ENCODE measurements at places on chromosomes 7 and 10.

DNA sequence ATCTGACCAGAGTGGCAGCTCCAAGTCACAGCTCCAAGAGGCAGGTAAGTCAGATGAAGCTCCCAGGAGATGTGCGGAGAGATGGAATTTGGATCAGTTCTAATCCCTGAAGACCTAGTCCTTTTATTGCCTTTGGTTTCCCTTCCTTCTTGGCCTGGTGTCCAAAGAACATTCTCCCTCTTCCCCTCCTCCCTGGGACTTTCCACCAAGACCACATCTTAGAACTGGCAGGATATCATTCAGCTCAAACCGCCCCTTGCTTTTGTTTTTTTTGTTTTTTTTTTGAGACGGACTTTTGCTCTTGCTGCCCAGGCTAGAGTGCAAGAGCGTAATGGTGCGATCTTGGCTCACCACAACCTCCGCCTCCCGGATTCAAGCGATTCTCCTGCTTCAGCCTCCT lies 190.8 kb downstream of the GFRA1 start:
- no peak overlapping the region for H3K27ac ChIP-seq
- H3K4me1 ChIP-seq: no peaks in the 10 kb centered on the region
- no peak overlapping the region for H3K4me3 ChIP-seq
- no peak for DNase-seq
- no peaks in the 10 kb centered on the region for H3K27me3 ChIP-seq

- H3K4me3 ChIP-seq: no peak overlapping the region
- no peaks in the 10 kb centered on the region for H3K27me3 ChIP-seq
- H3K27ac ChIP-seq: no peak overlapping the region
- peaks cover 20% of the 10 kb centered on the region for H3K4me1 ChIP-seq
- H3K36me3 ChIP-seq: no peaks in the 10 kb centered on the region
Measured at GRCh38 chr7:71630516-71630915, 498.6 kb downstream of the GALNT17 start.

DNA sequence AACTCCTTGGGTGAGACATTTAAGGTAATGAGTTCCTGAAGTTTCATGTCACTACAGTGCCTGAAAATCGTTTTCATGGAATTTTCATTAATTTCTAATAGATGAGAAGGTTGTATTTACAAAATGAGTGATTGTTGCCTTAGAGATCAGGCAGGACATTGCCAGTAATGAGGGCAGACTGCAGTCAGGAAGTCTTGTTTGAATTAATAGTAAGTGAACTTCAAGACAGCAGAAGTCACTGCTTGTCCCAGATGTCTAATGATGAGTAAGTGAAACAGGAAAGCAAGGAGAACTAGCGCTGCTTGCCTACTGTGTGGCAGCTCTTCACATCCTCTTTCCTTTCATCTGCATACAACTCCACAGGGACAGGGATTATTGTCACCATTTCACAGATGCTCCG lies 237.4 kb downstream of the BAMBI start:
- peaks cover 4% of the 10 kb centered on the region for H3K4me1 ChIP-seq
- no peak overlapping the region for H3K27ac ChIP-seq
- H3K27me3 ChIP-seq: no peaks in the 10 kb centered on the region
- no peaks in the 10 kb centered on the region for H3K36me3 ChIP-seq
- DNase-seq: no peak

DNA sequence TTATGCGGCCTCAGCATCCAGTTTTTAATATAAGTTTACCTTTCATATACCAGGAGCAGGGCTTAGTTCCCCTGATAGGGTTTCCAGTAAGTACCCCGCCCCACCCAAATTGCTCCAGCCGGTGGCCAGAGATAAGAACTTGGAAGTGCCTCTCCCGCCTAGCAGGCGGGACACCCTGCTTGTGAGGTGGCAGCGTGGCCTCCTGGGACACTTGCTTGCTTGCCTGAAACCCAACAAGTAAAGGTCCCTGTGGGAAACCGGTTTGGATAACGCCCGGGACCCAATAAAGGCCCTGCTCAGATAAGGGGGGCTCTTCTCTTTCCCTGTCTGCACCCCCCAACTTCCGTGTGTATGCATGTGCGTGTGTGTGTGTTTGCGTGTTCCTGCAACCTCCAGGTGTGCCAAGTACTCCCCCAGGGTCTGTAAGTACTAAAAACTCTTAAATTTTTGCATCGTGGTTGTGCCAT lies 154.3 kb downstream of the ARHGAP21 start:
- H3K27me3 ChIP-seq: no peaks in the 10 kb centered on the region
- no peaks in the 10 kb centered on the region for H3K4me1 ChIP-seq
- H3K36me3 ChIP-seq: no peaks in the 10 kb centered on the region
- no peak overlapping the region for H3K4me3 ChIP-seq
- H3K27ac ChIP-seq: no peak overlapping the region

GRCh38 chr7:8442051-8442813 lies 8.8 kb downstream of the NXPH1 start:
- peaks cover 42% of the 10 kb centered on the region for H3K27me3 ChIP-seq
- no peak overlapping the region for H3K4me3 ChIP-seq
- H3K36me3 ChIP-seq: no peaks in the 10 kb centered on the region
- H3K27ac ChIP-seq: no peak overlapping the region

GRCh38 chr7:147858421-147858820 lies 732.1 kb upstream of the C7orf33 start:
- H3K27me3 ChIP-seq: no peaks in the 10 kb centered on the region
- H3K4me1 ChIP-seq: no peaks in the 10 kb centered on the region
- H3K36me3 ChIP-seq: no peaks in the 10 kb centered on the region
- H3K4me3 ChIP-seq: no peak overlapping the region
